BE2C (cell line): ENCODE measurements at places on chromosomes 11 and 22.

GRCh38 chr11:70036971-70037882, 40.9 kb upstream of the ANO1 start:
- no peak for DNase-seq

DNA sequence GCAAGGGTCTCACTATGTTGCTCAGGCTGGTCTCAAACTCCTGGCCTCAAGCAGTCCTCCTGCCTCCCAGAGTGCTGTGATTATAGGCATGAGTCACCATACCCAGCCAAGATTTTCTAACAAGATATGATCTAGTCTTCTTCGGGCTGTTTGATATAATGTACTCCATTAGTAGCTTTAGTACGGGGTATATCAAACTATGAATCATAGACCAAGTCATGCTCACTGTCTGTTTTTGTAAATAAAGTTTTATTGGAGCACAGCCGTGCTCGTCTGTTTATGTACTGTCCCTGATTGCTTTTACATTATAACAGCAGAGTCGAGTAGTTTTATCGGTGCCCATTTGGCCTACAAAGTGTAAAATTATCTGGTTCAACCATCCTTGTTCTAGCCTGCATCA, 43.9 kb upstream of the GRIK4 start:
- DNase-seq = no peak

GRCh38 chr22:21076912-21077625, 31.3 kb downstream of the LRRC74B start:
- no peak for DNase-seq

GRCh38 chr11:62909107-62909894, 11.9 kb downstream of the CHRM1 start:
- peak; percentile 73 for DNase-seq

DNA sequence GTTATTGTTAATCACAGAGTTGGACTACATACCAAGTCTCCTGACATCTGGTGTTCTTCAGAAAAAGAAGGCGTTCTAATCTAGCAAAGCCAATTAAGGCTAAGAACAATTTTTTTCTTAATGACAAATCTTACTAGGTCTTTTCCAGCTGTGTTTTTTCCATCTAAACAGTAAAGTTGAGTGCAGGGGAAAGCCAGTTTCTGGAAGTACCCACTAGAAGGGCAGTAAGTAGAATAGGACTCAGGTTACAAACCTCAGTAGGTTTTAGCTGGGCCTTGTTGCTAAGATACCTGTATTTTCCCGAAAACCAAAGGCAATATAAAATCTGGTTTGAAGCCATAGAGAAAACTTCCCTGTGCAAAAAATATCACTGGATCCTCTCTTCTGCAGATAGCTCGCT, 351.9 kb downstream of the ETS1 start:
- no peak for DNase-seq

DNA sequence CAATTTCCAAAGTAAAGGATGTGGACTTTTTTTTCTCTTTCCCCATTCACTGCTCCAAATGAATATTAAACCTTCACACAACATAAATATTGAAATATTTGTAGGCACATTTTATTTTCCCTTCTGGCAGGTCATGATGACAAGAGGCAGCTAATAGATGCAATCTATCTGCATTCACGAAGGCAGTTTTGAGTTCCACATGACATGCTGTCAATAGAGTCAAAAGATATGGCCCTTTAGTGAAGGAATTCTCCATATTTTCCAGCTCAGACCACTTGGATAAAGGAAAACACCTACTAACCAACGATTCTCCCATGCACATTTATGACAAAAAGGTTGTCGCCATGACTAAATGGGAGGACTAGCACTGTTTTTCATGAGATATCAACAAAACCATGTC, 37.9 kb downstream of the TENM4 start:
- DNase-seq = no peak

- peak; percentile 46 for DNase-seq
Measured at GRCh38 chr11:44861849-44862557, 88.7 kb downstream of the TP53I11 start.

GRCh38 chr11:128552783-128553661, 34.3 kb downstream of the ETS1 start:
- no peak for DNase-seq

DNA sequence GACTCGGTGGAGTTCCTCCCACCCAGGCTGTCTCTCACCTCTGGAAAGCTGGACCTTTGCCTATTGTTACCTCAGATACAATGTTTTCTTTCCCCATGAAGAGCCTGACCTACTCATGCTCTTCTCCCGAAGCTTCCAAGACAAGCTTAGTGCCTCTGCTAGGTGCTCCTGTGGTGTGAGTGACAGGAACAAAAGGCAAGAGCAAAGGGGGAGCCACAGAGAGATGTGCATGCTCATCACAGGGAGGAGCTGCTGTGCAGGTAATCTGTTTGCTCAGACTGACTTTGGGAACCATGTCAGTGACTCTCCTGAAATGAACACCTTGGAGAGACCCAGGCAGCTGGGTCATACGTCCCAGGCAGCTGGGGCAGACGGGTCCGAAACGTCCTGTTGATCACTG, 53.6 kb upstream of the VSTM5 start:
- DNase-seq = no peak

DNA sequence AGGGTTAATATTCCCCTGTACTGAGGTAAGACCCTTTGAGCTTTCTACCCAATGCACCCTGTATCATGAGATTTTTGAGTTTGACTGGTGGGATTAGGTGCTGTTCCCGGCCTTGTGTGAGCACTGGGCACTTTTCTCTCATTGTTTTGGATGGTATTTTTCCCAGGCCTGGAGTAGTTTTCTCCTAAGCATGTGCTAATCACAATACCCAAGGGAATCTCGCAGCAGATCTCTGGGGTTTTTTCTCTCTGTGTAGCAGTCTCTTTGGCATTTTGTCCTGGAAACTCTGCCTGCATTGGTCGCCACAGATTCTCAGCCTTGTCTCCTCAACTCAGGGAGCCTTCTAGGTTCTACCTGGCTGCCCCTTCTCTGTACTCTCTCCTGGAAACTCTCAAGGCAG, 19.9 kb downstream of the IGHMBP2 start:
- no peak for DNase-seq

- no peak for DNase-seq
Measured at GRCh38 chr22:24423519-24424000, 3.8 kb upstream of the ADORA2A start.

- no peak for DNase-seq
Measured at GRCh38 chr11:131815590-131815989, 445.2 kb downstream of the NTM start.

DNA sequence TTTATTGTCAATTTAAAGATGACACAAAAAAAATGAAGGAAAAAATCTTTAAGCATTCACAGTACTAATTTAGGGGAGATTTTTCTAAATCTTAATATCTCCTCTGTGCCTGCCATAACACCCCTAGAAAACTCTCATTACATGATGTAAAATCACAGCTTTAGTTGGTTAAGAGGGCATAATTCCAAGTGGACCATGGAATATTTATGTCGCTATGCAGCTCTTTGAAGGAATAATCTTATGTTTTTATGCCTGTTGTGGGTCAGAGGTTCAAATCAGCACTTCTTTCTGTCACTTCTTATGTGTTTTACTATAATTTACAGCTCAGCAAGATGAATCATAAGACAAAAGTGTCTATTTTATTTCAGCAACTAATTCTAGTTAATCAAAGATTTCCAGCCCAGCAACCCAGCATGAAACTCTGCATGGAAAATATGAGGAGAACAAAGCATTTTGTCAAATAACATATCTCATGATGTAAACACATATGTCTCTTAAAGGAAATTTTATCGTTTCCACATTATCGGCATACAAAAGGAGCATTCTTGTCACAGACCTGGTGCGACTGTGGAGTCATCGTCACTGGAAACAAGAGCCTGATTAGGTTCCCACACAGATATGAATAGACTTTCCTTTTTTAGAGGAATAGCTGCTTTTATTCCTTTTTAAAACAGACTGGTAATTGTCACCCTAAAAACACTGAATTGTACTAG, 274.8 kb downstream of the SOX6 start:
- no peak for DNase-seq

GRCh38 chr22:24997023-24997422, 44.5 kb downstream of the KIAA1671 start:
- no peak for DNase-seq

DNA sequence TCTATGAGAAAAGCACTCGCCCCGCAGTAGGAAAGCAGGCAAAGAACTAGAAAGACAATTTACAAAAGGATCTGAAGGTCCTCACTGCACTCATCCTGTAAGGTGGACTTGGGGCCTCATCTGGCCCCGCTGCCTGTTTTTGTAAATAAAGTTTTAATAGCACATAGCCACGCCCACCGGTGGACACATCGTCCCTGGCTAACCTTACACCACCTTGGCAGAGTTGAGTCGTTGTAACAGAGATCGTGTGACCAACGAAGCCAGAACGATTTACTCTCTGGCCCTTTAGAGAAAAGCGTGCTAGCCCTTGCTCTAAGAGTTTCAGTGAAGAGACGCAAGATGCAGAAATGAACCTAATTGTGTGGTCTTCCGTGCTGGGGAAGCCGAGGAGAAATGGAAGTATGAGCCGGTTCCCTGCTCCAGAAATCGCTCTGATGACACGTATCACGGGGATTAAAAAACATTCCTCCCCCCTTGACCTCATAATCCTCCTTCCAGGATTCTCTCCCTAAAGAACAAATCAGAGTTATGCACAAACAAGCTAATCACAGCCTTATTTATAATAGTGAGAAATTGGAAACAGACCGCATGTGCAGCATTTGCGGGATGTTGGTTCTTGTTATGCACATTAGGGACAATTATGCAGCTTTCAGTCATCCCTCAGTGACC, 80.1 kb downstream of the CDKN1C start:
- no peak for DNase-seq

GRCh38 chr11:43930868-43931716, 11.3 kb upstream of the C11orf96 start:
- DNase-seq = no peak

- DNase-seq = no peak
Measured at GRCh38 chr11:44598831-44599230, 33.4 kb downstream of the CD82 start.

- no peak for DNase-seq
Measured at GRCh38 chr11:117198613-117199012, 557 bp upstream of the TAGLN start.

DNA sequence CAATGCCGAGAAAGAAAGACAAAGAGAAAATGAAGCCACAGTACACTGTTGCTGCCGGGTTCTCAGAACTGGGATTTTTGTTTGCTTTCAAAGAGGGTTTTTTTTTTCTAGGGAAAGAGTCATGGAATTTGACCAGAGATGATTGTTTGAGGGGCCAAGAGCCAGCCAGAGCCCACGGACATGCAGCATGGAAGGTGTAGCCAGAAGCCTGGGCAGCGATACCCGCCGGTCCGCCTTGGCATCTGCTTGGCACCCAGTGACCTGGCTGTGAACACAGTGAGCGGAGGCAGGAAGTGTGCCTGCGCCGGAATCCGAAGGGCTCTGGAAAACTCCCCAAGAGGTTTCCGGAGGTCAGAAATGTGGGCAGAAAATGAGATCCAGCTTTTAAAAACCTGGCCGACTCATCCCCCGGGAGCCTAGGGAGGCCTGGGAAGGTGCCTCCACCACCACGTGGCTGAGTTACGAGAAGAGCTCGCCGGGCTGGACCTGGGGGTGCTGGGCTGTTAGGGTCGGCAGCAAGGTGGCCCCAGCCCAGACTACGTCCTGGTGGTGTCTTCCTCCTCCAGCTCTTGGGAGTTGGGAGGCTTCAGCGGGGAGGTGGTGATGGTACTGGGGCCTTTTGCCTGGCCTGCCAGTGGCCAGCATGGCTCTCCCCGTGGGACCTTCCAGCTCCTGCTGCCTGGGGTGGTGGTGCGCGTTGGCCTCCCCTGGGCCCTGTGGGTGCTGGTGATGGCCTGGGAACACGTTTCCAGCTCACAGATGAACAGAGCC, 61.6 kb upstream of the PPARA start:
- peak; percentile 37 for DNase-seq

GRCh38 chr11:126992804-126993111, 7.8 kb downstream of the KIRREL3 start:
- no peak for DNase-seq

GRCh38 chr11:45247433-45247832, 38.7 kb downstream of the SYT13 start:
- DNase-seq = peak; percentile 14

DNA sequence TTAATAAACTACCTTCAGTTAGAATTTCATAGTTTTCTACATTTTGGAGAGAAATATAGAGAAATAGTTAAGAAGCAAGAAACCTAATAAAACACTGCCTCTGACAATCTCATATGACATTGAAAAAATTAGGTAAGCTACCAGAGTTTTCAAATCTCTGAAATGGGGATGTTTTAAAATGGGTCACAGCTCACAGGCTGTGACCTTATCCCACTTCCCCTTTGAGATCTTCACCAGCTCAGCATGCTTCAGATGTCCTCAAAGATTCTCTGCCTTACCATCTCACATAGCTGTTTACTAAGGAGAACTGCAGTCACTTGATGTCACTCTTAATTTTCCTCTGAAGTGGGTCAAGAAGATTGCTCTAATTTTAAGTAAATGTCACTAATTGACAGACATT, 717.8 kb downstream of the JRKL start:
- DNase-seq = no peak

DNA sequence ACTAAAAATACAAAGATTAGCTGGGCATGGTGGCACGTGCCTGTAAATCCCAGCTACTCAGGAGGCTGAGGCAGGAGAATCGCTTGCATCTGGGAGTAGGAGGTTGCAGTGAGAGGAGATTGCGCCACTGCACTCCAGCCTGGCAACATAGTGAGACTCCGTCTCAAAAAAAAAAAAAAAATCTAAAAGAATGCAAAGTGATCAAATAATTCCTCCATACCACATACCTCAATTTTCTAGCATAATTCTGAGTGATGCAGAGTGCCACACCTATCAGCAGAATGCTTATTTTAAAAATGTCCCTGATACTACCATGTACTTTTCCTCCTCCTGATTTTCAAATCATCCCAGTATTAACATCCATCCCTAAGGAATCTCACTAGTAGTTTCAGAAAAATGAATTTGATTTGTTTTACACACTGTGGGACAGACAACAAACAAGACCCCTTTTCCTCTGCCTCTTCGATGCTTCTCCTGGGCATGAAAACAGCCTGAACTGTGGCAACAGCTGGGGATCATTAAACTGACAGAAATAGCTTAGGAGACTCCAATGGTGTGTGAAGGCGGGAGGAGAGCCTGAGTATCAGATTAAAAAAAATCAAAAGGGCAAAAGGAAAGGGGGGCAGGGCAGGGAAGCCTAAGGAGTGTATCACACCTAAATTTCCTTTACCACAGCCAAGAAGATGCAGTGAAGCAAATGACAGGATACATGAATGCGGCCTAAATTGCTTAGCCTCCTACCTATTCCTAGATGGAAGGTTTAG, 114.7 kb downstream of the SGSM3 start:
- DNase-seq = no peak

- DNase-seq = no peak
Measured at GRCh38 chr11:64764753-64765152, 5.0 kb upstream of the PYGM start.

DNA sequence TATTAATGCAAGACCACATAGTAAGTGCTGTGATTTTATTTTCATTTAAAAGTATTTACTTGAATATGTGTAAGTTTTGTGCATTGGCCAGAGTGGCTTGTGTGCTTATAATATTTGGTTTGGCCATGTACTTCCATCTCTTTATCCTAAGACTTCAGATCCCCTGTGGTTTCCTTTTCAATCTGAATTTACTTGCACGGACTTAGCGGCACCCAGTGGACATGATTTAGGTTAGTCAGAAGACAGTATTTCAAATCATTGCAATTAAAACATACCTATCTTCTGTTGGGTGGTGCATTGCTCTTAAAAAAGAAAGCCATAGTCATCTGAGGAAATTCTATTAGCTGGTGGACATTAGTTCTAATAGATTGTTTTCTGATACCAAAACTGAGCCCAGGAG, 30.7 kb downstream of the PIWIL4 start:
- no peak for DNase-seq
